NAMALWA (cell line): ENCODE measurements at places on chromosomes 16 and 17.
A peak's percentile ranks its signal among the peaks of the same experiment; 100 is the strongest.

- DNase-seq: no peak
These were observed 52.3 kb downstream of the CYB5D2 start for GRCh38 chr17:4195306-4195705.

DNA sequence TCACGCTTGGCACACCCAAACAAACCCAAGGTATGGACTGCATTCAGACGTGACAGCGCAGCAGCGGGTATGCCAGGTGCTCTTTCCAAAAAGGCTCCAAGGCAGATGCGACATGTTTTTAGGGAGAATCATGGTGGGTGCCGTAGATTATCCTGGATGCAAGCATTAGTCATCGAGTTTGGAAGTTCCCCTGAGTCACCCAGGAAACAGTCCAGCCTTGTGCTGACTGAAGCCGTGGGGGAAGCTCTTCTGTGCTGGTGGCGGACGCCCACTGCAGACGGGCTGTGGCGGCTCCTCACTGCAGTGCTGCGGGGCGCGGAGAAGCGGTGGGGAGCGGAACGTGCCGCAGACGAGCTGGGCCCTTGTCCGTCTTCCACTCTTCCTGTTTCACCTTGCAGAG is 13.9 kb downstream of the JPT2 start:
- no peak for DNase-seq

DNA sequence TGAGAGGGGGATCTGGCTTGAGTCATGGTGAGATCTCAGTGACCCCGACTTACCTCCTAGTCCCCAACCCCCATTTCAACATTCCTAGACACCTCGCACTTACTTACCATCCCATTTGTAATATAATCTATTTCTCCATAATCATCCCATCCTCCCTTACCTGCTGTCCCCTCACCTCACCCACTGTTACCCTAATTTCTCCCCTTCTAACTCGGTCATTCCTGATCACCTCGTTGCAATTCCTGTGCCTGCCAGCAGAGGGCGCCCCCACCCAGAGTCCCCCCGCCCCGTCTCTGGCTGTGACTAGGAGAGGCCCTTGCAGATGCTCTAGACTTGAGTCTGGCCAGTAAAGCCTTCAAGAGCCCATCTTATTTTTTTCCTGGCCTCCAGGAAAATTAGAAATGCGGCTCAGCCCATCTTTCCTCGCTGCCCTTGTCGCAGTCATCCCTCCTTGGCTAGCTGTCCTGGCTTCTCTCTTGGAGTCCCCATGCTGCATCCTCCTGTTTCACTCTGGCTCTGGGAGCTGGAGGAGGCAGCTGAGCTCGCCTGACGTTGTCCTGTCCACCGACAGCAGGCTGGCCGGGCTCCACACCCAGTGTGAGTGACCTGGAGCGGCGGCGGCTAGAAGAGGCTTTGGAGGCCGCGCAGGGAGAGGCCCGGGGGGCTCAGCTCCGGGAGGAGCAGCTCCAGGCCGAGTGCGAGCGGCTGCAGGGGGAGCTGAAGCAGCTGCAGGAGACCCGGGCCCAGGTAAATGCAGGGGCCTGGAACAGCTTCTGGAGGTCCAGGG is 5.0 kb downstream of the TBKBP1 start:
- peak; percentile 76 for DNase-seq

- DNase-seq: peak; percentile 50
These were observed 541 bp downstream of the ACACA start for GRCh38 chr17:37405955-37406634.

DNA sequence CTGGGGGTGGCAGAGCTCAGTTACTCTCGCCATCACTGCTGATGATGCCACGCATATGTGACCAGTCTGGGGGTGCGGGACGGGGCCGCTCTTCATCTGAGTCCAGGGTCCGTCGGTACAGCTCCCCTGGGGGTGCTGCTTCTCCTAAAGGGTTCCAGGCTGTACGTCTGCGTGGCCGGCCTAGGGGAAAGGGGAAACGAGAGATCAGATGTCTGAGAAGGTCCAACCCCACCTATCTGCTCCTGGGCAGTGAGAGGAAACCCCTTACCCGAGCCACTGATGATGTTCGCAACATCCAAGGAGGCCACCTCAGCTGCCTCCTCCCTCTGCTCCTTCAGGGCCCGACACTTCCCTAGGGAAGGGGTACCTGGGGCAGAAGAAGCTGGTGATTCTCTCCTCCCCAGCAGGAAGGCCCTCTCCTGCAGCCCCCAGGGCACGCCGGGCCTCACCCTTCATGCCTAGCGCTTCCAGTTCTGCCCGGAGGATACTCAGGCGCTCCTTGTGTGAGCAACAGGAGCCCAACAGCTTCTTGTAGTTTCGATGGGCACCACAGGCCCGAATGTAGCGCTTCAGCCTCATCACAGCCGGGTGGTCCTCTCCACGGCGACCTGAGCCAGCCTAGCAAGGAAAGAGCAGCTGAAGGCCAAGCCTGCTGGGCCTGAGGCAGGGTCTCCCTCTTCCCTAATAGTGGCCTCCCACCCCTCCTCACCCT is 2.1 kb downstream of the HIRIP3 start:
- DNase-seq: no peak

GRCh38 chr16:57003439-57004386 is 14.4 kb downstream of the NLRC5 start:
- DNase-seq: peak; percentile 69

GRCh38 chr17:76075364-76076145 is 974 bp downstream of the GALR2 start:
- DNase-seq: no peak

DNA sequence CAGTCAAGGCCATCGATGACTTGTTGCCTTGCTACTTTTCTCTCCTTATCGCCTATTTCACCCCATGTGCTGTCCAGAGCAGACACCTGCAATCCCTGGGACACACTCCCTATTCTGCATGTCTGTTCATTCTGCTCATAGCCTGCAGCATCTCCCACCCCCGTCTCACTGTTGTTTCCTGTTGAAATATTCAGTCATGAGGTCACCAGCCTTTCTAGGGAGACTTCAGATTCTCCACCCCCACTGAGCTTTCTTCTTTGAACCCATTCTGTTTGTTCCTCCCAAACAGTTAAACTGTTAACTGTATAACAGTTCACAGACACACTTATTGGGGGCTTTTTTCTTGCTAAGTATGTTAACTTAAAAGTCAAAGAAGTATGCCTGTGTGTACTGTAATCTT is 94.4 kb downstream of the AATF start:
- no peak for DNase-seq

DNA sequence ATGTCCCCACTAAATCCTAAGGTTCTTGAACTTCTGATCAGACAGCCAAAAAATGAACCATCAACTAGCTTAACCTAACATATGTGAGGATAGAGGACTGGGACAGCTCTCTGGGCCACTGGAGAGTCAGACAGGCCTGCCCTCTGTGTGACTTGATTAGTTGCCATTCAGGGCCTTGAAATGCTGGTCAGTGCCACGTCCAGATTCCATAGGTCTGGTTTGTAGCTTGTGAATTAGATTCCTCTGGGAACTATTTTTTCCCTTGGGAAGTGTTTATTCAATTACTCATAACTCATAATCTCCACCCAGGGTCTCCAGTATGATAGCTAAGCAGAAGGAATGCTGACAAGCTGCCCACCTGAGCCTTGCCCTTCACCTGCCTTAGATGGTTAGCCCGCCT is 48.2 kb downstream of the IGF2BP1 start:
- no peak for DNase-seq

DNA sequence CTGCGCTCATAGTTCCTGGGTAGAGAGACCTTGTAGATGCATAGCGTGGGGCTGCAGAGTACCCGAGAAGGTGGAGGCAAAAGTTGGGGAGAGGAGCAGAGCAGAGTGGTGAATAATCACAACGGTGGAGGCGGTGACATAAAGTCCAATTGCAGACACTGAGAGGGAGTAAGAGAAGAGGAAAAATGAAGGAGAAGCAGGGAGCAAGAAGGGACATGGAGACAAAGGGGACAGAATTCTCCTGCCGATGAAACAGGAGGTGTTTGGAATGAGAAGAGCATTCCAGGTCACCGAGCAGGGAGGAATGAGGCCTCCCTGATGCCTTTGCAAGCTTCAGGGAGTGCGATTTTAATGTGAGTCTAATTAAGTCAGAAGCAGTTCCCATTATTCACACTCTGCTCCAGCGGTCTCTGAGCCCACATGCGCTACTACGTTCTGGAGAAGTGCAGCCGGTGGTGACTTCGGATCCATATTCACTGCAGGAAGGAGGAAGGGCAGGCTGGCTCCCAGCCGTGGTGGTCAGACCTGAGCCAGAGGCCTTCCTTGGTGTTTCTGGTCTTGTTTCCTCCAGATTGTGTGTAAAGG is 108.0 kb upstream of the DNAH9 start:
- DNase-seq: no peak

DNA sequence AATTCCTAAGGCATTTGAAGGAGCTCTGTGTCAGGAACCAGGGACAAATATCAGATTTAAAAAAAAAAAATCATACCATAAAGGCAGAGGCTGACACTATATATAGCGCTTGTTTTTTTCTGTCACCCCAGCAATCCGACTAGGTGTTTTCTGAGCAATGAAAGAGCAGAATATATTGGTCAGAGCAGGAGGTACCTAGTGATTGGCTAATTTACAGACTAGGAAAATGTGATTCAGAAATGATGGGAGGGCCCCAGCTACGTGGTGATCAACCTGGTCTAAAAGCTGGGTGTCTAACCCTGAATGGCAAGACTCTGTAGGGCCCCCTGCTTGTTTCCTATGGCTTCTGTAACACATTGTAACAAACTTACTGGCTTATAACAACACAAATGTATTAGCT is 195.5 kb upstream of the XYLT1 start:
- DNase-seq: no peak

GRCh38 chr17:83010206-83011200 is 68.9 kb upstream of the METRNL start:
- DNase-seq: no peak

DNA sequence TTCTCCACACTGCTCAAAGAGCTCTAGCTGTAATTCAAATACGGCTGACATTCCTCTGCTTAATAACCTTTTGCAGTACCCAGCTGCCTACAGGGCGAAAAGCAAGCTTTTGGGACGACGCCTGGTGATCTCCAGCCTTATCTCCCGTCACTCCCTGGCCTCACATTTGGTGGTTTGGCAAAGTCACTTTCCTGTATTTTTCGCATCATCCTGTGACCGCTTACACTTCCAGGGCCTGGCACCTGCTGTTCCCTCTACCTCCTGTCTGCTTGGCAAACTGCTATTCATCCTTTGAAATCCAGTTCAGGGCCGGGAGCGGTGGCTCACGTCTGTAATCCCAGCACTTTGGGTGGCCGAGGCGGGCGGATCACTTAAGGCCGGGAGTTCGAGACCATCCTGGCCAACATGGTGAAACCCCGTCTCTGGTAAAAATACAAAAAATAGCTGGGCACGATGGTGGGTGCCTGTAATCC is 2.7 kb upstream of the BHLHA9 start:
- DNase-seq: no peak

DNA sequence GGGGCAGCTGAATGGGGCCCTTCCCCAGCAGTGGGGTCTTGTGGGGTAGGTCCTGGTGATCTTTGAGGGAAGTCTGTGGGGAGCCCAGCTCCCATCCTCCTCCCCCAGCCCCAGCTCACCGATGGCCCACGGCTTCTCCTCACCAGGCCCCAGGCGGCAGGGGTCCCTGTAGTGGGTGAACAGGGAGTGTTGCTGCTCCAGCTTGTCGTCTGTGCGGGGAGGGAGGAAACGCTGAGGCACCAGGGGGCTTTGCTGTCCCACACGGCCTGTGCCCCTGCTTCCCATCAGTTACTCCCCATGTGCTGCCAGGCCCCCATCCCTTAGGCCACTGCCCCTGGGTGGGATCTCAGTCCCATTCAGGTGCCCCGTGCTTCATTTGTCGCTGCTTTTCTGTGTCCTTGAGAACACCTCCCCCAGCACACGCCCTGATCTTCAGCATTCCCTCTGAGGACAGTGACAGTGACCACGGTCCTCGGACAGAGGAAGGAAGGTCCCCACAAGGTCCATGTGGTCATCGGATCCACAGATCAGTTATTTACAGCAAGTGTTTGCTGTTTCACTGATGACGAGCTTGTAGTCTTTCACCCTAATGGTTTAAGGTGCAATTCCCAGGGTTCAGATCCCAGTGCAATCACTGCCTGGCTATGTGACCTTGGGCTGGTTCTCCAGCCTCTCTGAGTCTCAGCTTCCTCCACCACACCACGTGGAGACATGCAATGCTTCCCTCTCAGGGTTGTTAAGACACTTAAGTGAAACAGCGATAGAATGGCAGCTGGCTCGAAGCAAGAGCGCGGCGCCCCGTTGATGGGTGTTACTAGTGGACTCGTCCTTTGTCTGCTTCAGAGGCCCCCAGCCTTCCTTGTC is 53.1 kb downstream of the PRMT7 start:
- no peak for DNase-seq

DNA sequence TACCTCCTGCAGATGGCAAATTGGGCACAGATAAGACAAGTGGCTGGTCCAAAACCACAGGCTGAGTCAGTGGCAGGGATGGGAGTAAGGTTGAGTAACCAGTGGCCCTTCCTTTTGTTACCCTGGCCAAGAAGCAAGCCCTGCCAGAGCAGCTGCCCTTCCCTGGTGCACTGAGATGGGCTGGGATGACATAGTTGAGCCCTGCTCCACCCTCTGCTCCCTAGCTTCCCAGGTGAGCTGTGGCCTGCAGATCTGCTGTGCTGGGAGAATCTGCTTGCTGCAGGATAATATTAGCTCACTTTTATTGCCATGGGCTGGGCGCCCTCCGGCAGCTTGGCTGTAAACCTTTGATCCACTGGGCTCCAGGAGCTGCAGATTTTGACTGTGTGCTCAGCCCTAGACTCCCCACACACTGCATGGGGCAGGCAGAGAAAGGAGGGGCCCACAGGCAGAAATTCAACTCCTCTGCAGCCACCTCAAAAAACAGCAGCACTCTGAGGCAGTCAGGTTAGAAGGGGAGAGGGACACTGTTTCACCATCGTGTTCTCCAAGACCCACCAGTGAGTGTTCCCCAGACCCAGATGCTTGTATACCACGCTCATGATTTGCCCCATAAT is 101.8 kb downstream of the CBLN1 start:
- no peak for DNase-seq

DNA sequence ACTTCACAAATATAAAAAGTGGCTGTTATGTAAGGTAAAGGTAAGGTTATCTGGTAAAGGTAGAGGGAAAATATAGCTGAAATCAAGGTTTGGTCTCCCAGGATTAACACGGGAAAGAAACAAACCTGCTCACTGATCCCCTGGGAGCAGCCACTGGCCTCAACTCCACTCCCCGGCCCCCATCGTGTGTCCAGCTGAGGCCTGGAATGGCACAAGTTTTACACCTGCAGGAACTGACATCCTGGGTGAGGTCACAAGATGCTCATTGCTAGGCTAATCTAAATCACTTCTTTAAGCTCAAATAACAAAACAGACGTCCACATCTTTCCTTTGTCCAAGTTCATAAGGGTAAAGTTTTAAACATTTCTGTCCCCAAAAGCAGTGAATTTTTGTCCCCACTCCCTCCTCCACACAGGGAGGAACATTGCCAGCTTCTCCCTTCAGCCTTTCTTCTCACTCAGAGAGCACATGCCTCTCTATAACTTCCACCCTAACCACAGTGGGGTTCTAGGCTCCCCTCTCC is 46.3 kb downstream of the ERN1 start:
- DNase-seq: no peak

DNA sequence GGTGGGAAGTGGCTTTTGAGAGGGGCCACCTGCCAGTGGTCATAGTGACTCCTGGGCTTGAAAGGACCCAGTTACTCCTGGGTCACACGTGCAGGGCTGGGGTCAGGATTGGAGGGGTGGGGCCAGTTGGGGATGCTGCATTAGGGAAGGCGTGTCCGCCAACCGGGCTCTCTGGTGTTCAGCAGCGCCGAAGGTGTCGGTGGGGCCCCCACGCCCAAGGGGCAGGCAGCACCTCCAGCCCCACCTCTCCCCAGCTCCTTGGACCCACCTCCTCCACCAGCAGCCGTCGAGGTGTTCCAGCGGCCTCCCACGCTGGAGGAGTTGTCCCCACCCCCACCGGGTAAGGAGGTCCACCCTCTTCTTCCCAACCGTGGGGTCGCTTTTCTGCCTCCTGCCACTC is 9.5 kb downstream of the ABI3 start:
- DNase-seq: no peak
